HT1080 (cell line): ENCODE measurements at places on chromosomes 12 and 14. TPM values are rescaled to one million over a fixed set of nuclear protein-coding genes. Genes with fewer than 3 reads are reported as not detected.

Gene ASCL1
- not detected in 2 replicates for total RNA-seq

Gene SERPINA9
- total RNA-seq = not detected in 2 replicates

Gene SIX4
- 20.7 and 31.6 TPM in 2 replicates for total RNA-seq

- no peak for DNase-seq
These were observed 300.4 kb downstream of the SNAPC1 start for GRCh38 chr14:62062645-62063044.

GRCh38 chr14:75961662-75962061, 20.1 kb downstream of the TGFB3 start:
- DNase-seq = no peak

DNA sequence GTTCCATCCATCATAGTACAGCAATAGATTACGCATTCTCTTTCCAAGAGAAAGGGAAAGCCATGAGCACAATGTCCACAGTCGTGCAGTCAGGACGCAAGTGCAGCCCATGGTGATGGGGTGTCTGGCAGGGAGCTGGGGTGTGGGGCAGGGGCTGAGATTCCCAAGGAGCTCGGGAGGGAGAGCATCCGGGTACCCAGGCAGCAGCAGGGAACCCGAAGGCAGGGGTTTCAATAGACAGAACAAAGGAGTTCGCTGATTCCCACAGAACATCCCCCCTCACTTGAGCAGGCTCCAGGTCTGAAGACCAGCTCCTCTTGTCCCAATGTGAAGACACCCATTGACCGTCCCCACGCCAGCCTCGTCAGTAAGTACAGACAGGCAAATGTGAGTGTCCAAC, 13.5 kb downstream of the ANHX start:
- DNase-seq = no peak

- no peak for DNase-seq
These were observed at the start of gene SYNE3 for GRCh38 chr14:95516554-95517181. TSS of gene SYNE3 (minus strand) at chr14:95516650. CDS start at chr14:95475821, 40,829 bp downstream.
